DMS79 (cell line): ENCODE measurements at places on chromosomes 16 and 17.
A peak's percentile ranks its signal among the peaks of the same experiment; 100 is the strongest.

DNA sequence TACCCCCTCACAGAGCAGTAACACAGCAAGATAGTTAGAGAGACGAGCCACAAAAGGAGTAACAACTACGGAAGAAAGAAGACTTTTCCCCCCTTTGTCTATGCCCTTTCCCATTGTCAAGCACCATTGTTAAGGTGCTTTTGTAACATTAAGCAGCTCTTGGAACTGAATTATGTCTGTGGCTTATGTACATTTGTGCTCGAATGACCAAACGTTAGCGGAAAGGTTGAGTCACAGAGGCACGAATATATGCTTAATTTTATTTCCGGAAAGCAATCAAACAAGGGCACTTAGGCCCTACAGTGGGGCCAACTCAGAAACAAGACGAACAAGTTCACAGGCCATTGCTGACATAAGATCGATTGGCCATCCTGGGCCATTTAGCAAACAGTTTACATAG, 109.5 kb downstream of the ANKFN1 start:
- no peak for DNase-seq

GRCh38 chr17:56896968-56897359, 16.9 kb downstream of the TRIM25 start:
- DNase-seq: no peak

GRCh38 chr17:79064026-79064425, 10.6 kb upstream of the ENGASE start:
- no peak for DNase-seq

DNA sequence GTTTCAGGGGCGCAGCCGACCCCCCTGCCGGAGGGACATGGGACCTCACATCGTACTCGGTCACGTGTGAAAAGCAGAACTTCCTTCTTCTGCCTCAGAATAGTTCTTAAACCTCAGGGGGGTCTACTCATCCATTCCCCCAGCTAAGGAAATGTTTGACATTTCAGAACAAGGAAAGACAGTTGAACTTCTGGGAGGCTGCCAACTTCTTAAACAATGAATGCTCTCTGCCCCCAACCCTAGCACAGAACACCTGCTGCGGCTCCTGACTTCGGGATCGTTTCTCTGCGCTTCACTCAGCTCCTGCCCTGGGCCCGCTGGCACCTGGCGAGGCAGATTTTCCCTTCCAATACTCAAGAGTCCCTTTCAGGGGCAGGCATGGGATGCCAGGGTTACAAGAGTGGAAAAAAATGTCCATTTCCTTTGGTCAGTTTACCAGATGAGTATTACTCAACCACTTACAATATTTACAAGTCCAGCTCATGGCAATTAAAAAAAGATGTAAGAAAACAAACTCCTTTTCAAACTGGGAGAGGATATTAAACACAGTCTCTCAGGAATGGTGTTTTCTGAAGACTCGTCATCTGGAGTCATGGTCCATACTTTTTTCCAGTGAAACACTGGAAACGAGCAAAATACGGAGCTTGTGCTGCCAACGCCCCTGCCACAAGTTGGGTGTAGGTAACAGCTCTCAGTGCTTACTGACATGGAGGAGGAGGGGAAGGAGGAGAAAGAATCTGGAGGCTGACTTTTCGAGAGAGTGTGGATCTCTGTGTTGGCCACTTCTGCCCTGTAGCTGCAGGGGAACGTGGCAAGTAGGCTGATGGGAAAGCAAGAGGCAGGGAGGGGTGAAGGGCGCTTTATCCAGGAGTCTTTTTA, 235.7 kb downstream of the NTN1 start:
- peak; percentile 24 for DNase-seq

DNA sequence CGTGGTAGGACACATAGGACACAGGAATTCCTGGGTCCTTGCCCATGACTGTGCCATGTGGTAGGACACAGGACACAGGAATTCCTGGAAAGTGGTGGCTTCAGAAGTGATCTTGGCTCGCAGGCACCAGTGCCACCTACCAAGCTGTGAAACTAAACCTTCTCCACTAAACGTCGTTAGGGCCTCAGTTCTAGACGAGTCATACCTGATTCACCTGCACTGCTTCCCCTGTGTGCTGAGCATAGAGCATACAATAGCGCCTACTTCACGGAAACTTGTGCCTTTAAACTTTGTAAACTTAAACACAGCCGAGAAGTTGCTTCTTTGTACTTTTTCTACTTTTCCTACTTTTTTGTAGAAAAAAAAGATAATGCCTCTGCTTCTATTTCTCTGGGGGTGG, 4.8 kb downstream of the SOX8 start:
- DNase-seq: no peak

GRCh38 chr17:34725008-34725407, 145.6 kb downstream of the TMEM132E start:
- peak; percentile 70 for DNase-seq

DNA sequence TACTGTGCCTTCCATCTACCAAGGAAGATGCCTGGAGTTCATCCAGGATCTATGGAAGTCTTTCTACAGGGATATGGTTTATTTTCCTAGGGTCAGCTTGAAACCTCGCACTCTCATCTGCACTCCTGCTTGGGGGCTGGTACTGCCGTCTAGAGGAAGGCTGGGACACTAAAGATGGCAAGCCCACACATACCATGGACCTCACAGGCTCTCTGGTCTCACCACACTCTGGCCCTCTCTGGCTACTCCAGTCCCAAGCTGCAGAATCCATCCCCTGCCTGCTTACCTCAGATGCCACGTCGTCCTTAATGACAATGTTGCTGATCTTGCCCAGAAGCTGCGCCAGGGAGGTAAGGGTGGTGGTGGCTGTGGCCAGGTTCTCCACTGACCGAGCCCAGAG, 2.1 kb upstream of the UNC119 start:
- no peak for DNase-seq

GRCh38 chr16:81530814-81531213, 86.2 kb downstream of the CMIP start:
- no peak for DNase-seq

DNA sequence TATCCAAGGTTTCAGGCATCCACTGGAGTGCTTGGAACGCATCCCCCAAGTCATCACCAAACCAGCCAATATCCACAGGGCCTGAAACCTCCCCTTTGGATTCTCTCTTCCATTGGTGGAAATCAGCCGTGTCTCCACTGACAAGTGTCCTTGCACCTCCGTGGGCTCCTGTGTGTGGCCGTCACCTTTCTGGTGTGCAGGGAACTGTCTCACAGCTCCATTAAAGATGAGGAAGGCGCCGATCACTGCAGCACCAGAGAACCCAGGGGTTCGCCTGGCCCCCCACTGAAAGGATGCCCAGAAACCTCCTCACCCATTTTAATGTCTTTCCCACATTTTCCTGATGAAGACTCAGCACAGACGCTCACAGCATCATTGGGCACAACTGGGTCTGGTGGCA, 17.8 kb upstream of the METRNL start:
- no peak for DNase-seq

- peak; percentile 80 for DNase-seq
These were observed 29.7 kb downstream of the CUEDC1 start for GRCh38 chr17:57925361-57925990.

DNA sequence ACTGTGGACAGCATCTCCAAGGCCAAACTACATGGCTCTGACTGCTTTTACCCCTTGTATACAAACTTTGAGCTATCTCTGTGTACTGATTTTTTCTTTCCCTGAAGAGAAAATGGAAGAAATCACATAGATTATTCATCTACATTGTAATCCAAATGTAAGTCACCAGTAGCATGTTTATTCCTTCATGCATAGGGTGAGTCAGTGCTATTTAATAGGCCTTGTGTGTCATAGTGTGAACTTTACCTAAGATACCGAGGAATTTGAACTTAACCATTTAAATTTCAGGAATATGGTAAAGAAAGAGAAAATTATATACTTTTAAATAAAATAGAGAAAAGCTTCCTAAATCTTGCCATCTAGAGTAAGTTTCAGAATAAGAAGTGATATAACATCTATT, 16.5 kb downstream of the PHKB start:
- no peak for DNase-seq

GRCh38 chr17:44522883-44523671, 19.9 kb upstream of the GPATCH8 start:
- DNase-seq: no peak

DNA sequence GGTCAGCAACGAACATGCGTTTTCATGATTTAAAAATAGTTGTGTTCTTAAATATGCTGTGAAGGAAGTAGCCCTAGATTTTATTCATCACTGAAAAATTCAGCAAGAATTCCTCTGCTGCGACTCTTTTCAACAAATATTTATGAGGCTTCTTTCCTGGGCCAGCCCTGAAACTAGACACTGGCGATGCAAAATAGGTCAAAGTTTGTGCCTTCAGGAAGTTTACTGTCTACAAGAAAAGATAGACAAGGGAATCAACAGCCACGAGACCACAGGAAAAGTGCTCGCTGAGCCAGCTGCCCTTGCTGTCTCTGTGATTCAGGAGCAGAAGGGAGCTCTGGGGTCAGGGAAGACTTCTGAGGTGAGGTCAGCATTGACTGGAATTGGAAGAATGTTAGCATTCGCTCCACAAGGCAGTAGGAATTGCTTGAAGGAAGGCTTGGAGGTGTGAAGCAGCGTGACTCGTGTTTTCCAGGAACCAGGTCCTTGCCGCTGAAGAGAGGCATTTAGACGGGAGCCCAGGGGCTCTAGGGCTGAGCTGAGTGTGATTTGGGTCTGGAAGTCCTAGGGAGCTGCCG, 1.9 kb upstream of the RPL26 start:
- DNase-seq: no peak
